ENCODE measurements at places on chromosomes 16 and 17.
A peak's percentile ranks its signal among the peaks of the same experiment; 100 is the strongest.

DNA sequence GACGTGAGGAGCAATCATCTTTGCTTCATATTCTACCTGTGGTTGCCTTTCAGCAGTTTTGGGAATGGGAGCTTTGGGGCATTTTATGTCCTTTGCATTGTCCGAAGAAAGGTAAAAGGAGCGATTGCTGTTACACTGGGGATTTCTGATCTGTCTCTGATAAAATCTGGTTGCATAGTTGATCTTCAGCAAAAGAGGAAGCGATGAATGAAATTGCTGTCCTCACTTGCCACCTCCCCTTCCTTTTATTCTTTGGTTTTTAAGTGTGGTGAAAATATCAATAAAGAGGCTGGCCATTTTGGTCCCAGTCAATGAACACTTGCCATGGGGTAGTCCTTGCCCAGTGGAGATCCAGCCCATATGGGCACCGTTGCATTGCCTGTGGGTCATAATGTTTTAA, 236.8 kb downstream of the MSI2 start:
- DNase-seq = no peak

GRCh38 chr16:69171325-69172084, 15.5 kb upstream of the SNTB2 start:
- no peak for DNase-seq

DNA sequence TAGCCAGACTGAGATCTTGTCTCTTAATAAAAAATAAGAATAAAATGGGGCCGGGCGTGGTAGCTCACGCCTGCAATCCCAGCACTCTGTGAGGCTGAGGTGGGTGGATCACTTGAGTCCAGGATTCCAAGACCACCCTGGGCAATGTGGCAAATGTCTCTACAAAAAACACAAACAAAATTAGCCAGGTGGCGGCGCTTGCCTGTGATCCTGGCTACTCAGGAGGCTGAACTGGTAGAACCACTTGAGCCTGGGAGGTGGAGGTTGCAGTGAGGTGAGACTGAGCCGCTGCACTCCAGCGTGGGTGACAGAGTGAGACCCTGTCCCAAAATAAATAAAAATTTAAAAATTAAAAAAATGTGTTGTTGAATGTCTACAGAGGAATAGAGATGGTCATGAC, 2.9 kb upstream of the DEF8 start:
- no peak for DNase-seq

GRCh38 chr17:27607521-27608091, 23.4 kb upstream of the LGALS9 start:
- DNase-seq = no peak

DNA sequence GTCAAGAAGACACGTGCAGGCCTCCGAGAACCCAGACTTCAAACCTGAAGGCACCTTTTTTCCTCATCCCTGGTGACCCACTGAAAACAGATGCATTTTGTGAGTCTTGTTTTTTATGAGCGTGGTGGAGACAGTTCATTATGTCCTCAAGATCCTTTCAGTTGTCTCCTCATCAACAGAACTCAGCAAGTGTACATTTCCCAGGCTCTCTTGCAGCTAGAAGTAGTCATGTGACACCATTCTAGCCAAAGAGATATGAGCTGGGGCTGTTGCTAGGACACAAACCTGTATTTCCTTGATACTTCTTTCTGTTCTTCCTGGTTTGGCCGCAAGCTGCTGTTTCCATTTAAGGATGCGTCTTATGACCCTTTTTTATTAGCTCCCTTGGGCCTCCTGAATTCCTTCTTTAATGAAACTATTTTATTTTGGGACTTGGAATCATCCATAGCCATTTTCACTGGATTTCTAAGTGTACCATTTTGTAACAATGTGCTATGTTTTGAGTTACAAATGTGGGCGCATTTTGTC, 135.7 kb upstream of the FOXF1 start:
- DNase-seq = no peak

- DNase-seq = no peak
Measured at GRCh38 chr17:76353004-76353598, 615 bp downstream of the PRPSAP1 start.

DNA sequence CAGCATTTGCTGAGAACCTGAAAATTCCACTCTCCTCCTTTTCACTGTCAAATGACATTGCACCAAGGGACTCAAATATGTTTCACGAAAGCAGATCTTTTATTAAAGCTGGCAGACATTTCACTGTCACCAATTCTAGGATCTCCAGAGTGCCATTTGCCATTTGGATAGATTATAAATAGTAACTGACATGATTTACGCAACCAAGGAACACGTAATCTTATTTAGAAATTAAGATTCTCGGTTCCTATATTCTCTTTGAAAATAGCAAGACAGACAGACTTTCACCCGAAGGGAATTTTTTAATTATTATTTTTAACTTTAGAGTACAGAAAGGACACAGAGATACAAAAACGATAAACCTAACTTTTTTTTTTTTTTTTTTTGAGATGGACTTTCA, 49.6 kb downstream of the ANKFY1 start:
- no peak for DNase-seq

GRCh38 chr17:66355510-66355909, 53.1 kb downstream of the PRKCA start:
- DNase-seq = no peak

GRCh38 chr17:53150101-53150698, 672.5 kb upstream of the KIF2B start:
- DNase-seq = no peak

- no peak for DNase-seq
Measured at GRCh38 chr17:18191967-18192366, 8.3 kb downstream of the ALKBH5 start.

- no peak for DNase-seq
Measured at GRCh38 chr17:49618028-49618611, 42.4 kb downstream of the NXPH3 start.

- no peak for DNase-seq
Measured at GRCh38 chr16:12256921-12257320, 280.4 kb downstream of the SNX29 start.

DNA sequence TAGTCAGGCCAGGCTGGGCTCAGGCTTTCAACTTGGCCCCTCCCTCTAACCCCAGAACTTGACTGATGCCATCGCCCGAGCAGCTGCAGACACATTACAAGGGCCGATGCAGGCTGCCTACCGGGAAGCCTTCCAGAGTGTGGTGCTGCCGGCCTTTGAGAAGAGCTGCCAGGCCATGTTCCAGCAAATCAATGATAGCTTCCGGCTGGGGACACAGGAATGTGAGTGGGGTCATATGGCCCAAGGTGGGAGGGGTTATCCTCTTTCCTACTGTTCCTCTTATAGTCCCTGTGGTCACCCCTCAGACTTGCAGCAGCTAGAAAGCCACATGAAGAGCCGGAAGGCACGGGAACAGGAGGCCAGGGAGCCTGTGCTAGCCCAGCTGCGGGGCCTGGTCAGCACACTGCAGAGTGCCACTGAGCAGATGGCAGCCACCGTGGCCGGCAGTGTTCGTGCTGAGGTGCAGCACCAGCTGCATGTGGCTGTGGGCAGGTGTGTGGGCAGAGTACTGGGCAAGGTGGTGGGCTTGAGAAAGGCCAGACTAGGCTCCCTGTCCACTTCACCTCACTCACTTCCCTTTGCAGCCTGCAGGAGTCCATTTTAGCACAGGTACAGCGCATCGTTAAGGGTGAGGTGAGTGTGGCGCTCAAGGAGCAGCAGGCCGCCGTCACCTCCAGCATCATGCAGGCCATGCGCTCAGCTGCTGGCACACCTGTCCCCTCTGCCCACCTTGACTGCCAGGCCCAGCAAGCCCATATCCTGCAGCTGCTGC, 2.1 kb upstream of the NRN1L start:
- DNase-seq = no peak

DNA sequence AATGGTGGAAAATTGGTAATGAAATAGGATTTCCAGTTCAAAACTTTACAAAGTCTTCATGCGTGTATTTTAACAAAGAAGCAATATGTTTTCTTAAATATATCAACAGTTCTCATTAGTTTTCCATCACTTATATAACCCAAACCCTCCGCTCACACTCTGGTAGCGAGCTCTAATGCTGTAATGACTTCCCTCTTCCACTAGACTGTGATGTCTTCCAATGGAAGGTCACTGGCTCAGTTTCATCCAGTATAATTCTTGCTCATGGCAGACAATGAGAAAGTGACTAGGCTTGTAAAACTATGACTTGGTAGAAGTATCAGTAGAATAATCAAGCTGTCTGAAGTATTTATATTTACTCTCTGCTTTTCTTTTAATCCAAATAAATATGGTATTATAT, 32.8 kb downstream of the NETO2 start:
- no peak for DNase-seq

GRCh38 chr16:47320546-47321310, 140.1 kb downstream of the ITFG1 start:
- no peak for DNase-seq

DNA sequence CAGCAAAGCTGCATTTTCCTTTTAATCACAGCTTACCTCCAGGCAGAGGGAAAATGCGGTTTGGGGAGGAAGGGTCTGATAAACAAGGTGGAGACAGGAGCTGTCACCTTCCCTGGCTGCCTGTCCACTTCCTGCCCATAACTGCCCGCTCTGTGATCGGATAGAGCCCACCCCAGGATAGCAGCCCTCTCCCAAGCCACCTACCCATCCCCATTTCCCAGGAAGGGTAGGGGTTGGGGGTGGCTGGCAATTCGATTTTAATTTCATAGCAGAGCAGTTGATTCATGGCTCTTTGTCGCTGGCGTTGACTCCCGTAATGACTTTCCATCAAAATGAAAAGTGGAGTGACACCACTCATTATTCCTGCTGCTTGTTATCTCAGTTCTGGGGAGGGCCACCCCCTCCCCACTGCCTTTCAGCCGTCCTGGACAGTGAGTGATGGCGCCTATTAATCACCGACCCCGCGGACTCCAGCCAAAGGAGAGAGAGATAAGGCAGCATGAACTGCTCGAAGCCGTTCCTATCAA, 11.2 kb downstream of the CDK5RAP3 start:
- DNase-seq = no peak

- no peak for DNase-seq
Measured at GRCh38 chr17:44293509-44294226, 14.7 kb upstream of the RUNDC3A start.

- DNase-seq = no peak
Measured at GRCh38 chr16:68396481-68396880, 51.8 kb downstream of the SMPD3 start.

DNA sequence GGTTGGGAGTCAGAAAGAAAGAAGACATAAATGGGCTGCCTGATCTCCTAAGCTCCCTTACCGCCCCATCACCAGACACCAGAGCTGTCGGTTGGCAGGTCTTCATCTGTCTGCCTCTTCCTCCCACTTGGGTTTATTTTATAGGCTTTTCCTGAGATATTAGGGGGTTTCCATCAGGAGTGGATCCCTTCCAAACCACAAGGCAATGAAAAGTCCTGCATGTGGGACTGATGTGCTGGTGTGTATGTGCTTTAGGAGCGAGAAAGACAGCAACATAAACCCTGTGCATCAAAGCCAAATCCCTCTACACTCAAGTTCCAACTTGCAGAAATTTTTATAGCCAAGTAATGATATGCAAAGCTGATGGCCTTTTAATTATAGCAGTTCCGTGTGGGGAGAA, 389.5 kb downstream of the SLC39A11 start:
- DNase-seq = no peak

- DNase-seq = no peak
Measured at GRCh38 chr17:65895969-65896368, 296.0 kb downstream of the CEP112 start.

DNA sequence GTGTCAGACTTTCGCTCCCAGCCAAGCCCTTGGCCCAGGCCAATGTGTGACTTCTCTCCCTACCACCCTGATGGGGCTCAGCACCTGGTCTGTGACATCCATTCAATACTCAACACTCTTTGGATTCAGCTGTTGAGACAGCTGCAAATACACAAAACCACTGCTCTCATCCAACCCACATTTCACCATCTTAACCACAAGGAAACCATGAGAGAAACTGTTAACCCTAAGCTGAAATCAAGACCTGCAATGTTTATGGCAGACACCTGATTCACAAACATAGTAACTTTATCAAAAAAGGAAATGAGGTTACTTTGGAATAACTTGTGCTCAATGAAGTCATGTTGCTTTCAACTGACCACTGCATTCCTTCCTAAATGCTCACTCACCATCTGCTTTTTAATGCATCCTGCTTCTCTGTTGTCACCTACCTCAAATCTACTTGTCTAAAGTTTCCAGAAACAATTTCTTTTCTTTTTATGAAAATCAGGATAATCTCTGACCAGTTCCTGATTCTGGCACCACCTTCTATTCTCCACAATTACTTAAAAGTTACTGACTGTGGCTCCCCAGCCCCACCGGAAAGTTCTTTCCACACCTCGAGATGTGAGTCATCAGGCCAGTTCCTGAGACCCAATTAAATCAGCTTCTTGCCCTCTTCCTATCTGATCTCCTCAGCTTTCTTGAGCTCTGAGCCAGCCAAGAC, 88.2 kb downstream of the NOG start:
- peak; percentile 52 for DNase-seq

DNA sequence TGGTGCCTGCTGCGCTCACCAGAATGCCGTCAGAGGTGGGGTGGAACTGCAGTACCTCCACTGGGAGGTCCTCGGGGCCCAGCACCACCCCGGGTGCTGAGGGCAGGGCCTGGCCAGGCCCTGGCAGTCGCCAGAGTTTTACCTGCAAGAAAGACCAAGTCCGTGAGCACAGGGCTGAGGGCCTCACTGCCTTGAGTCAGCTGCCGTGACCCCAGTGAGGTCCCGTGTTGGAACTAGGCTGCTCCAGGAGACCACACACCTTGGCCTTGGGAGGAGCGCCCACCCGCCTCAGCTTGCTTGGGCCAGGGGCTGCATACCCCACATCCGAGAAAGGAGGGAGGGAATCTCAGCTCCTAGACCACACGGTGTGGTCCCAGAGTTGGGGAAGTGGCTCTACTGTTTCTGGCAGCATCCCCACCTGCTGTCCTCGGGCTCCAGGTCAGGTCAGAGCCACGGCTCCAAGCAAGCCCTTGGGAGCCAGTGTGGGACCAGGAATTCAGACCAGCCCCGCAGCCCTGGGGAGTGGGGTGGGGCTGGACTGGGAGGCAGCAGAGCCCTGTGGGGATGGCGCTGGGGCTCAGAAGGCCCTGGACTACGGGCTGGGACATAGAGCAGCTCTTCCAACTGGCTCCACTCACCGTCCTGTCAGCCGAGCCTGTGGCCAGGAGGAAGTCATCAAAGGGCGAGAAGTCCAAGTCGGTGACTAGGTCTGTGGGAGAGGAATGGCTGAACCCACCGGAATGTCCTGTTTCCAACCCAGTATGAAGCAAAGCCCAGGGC, 8.7 kb downstream of the CORO7 start:
- no peak for DNase-seq

DNA sequence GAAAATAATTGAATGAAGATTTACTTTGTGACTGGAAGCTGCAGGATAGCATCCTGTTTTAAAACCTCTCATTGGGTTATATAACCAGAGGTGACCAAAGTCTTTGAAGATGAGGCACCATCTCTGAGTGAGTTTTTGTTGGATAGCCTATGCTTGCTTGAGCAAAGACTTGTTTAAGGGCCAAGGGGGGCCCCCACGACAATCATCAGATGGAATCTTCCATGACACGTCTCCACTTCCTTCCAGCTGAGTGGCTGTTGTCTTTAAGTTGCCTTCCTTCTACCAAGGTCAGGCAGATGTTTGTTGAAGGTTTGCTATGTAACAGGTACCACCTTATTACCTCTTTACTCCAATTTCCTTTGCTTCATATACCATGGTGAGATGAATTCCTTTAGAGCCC, 188.8 kb downstream of the PRKCA start:
- no peak for DNase-seq

- DNase-seq = no peak
Measured at GRCh38 chr16:85008271-85008670, 3.1 kb downstream of the ZDHHC7 start.
